Lower lobe of right lung (tissue), 2 donors: ENCODE measurements at places on chromosomes 12 and 14. TPM values are rescaled to one million over a fixed set of nuclear protein-coding genes. Genes with fewer than 3 reads are reported as not detected.
A peak's percentile ranks its signal among the peaks of the same experiment; 100 is the strongest.

DNA sequence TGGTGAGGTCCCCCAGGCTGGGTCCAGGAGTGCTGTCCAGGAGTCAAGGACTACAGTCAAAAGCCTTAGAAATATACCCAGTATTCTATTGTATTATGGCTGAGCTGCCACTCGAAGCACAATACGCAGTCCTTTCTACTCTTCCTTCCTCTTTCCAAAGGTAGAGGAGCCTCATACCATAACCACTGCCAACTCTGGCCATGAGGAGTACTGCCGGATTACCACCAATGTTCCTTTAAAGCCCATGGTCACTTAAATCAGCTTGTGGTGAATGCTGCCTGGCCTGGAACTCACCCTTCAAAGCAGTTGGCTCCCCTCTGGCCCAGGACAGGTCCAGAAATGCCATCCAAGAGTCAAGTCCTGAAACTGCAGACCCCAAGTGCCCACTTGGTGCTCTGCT lies 425.4 kb downstream of the SLC16A7 start:
- DNase-seq = no peak

DNA sequence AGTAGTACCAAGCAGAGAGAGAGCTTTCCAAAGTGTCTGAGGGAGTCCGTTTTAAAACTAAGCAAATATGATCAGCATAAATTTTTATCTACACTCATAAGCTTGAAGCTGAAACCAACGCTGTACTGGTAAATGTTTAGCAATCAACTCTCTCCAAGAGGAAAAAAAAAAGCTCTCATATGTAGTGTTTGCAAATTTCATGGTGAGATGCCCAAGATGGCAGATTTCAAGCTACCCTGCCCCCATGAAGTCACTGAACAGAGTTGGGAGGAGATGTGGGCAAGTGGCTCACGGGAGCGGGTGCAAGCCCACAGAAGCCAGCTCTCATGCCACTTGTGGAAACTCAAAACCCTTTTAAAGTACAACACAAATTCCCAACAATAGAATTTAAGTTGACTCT lies 475.8 kb downstream of the BCAT1 start:
- DNase-seq = no peak

DNA sequence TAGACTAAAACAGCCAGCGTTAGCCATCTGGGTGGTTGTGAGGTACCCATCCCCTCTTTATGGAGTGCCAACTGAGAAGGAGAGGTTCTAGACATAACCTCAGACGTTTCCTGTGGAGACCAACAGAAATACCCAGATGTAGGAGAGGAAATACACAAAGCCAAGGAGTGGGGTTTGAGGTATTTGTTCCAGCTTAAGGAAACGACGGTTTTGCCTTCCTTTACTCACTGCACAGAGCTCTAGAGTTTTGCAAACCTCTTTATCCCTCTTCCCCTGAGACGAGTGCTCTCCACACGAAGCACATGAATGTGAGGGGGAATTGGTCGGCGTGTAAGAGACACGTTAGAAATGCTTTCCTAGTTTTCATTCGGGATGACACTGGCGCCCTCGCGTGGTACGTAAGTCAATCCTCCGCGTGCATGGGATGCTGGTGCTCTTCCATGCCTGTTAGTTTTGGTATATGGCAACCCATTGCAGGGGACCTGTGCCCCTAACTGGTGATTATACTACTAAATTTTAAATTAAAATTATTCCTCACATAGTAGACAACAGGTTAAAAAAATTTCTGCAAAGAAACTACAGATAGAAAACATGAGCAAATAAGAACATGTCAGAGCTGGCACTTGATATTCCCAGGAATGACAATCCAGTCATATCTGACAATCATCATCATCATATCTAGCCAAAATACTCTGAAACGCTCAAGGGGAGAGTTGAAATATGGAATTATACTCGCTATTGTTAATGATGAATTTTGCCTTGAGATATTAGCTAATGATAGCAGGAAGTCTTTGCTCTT lies 121.7 kb downstream of the PPM1H start:
- DNase-seq = peak; percentile 80

- DNase-seq = no peak
These were observed 18.3 kb downstream of the NCKAP5L start for GRCh38 chr12:49809906-49810389.

- DNase-seq = no peak
These were observed 416.3 kb upstream of the ATP2B1 start for GRCh38 chr12:90124914-90125313.

GRCh38 chr14:51504669-51505068 lies 147.0 kb upstream of the FRMD6 start:
- DNase-seq = no peak

- no peak for DNase-seq
These were observed 2.0 kb upstream of the SETD1B start for GRCh38 chr12:121801595-121802484.

- no peak for DNase-seq
These were observed 616.9 kb upstream of the STXBP6 start for GRCh38 chr14:25666877-25667276.

- DNase-seq = no peak
These were observed 87.2 kb downstream of the SPRING1 start for GRCh38 chr12:116650585-116651087.

DNA sequence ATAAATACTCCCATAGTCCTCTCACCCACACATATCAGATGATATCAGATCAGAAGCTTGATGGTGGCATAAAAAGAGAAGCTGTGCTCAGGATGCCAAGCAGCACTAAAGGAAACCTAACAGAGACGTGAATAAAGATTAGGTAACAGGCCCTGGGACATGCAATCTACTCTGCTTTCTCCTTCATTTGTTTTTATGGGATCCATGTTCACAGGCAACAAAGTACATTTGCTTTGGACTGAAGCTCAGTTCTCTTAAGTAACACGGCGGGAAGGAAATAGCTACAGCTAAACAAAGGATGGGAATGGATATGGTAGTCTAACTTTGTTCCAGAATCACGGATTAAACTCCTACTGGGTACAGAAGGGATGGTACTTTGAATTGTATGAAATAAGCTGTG lies 119.5 kb downstream of the TTC7B start:
- no peak for DNase-seq

DNA sequence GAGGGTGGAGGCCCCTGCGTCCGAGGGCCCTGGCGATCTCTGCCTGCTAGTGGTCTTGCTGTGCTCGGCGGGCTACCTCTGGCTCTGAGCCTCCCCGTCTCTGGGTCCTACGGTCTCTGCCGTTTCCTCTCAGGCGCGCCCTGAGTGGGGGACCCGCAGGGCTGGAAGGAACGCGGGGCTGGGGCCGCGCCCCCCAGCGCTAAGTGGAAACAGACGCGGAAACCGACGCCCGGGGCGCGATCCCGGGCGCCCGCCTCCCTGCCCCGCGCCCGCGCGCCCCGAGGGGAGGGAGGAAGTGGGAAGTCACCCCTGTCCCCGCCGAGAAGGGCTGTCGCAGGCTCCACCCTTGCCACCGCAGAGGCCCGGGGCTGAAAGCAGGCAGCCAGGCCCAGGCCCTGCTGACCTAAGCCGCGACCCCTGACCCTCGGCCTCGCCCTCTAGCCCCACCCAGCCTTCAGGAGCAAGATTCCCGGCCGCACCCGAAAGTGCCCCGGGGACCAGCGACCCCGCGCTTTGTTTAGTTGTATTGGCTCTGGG lies 831 bp downstream of the CRIP1 start:
- DNase-seq = peak; percentile 87

DNA sequence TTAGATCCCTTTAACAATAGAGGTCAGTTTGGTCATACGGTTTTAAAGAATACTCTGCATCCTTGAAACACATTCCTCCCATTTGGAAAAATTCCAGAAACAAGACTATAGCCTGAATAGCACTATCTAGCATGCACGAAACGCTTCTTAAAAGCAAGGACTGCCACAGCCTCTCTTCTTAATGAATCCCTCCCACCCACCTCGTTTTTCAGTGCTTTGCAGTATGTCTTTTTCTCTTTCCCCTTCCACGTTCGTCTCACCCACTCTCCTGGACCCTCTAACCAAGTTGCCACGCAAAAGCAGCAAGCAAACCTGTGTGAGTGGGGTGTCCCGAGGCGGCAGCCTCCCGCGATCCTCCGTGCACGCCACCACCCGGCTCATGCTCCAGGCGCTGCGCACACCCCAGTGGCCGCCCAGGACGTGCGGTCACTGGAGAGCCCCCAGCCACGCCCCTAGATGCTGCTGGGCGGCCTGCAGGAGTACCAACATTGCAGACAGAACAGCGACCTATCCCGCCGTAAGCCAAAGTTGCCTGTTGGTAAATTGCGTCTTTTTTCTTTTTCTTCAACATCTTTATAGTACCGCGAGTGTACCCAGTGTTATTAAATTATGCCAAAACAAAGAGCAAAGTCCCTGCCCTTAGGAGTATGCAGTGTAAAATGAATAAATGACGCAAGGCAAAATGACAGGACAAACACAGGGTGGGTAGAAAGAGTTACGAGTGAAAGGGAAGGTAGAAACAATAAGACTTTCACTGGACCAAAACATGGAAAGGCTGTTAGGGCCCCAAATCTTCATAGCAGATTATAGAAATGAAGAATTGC lies at the start of gene SLC38A4:
Gene SLC38A4 (minus strand): TSS at position 407 of the 824 bp plus-strand sequence. CDS start 32,926 bp downstream, outside the sequence.
- peak; percentile 49 for DNase-seq

Gene HOXC6
- total RNA-seq = 0.50 TPM

GRCh38 chr12:6277982-6278438 lies 32.5 kb upstream of the PLEKHG6 start:
- peak; percentile 83 for DNase-seq

GRCh38 chr14:34436118-34436905 lies 25.7 kb downstream of the SPTSSA start:
- no peak for DNase-seq

DNA sequence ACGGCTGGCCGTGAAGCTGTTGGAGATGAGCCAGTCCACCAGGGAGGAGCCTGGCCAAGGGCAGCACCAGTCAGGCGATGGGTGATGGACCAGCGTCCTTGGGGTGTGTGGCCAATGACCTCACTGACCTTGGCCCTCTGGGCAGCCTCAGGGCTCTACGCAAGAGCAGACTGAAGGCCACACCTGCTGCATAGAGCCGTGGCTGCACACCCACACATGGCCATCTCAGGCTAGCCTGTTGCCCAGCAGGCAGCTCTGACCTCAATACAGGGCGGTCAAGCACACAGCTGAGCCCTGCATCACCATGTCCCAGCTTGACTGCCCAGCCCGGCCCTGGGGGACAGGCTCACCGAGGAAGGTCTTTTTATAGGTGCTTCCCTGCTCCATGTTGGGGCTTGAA lies 19.2 kb downstream of the PLEK2 start:
- DNase-seq = no peak

DNA sequence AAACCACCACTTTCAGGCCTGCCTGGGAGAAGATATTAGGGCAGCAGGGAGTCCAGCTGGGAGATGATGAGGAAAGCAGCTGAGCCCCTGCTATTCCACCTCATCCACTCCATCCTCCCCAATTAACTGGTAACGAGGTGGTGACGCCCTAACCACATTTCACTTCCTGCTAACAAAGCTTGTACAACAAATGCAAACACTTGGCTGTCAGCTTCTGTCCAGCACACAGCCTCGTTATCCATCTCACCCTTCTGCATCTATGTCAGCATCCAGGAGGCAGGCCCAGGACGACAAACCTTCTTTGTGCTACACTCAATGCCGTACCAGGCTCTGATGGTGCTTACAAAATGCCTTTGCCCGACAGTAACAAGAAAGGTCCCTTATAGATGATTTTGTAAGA lies 225.4 kb downstream of the APAF1 start:
- DNase-seq = no peak

- no peak for DNase-seq
These were observed 873.5 kb downstream of the DIO2 start for GRCh38 chr14:79337761-79338160.

DNA sequence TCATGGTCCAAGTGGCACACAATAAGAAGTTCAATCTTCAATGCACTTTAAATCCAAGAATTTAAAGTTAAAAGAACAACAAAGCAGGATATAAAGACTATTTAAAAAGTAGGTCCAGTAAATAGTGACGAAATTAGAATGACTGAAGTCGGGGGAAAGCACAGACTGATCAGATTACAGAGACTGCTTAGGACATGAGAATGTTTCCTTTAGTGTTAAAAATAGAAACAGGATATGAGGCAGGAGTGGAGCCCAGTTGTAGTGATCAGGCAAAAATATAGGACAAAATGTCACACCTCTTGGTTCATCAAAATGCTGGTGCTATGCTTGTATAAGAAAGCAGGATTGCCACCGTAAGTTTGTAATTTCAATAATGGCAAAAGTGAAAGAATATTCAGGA lies 52.2 kb upstream of the CD163 start:
- no peak for DNase-seq

GRCh38 chr12:75389706-75390105 lies 1.2 kb upstream of the GLIPR1L2 start:
- no peak for DNase-seq

GRCh38 chr12:4975574-4975973 lies 65.9 kb downstream of the KCNA1 start:
- DNase-seq = no peak

GRCh38 chr14:89598548-89599186 lies 181.6 kb upstream of the FOXN3 start:
- no peak for DNase-seq

GRCh38 chr12:63042646-63043045 lies 107.7 kb upstream of the PPM1H start:
- DNase-seq = no peak

Gene DDX24
- 163 TPM for total RNA-seq

Gene CNTN1
- total RNA-seq = 12.3 TPM

Gene SERPINA5
- total RNA-seq = 0.56 TPM

DNA sequence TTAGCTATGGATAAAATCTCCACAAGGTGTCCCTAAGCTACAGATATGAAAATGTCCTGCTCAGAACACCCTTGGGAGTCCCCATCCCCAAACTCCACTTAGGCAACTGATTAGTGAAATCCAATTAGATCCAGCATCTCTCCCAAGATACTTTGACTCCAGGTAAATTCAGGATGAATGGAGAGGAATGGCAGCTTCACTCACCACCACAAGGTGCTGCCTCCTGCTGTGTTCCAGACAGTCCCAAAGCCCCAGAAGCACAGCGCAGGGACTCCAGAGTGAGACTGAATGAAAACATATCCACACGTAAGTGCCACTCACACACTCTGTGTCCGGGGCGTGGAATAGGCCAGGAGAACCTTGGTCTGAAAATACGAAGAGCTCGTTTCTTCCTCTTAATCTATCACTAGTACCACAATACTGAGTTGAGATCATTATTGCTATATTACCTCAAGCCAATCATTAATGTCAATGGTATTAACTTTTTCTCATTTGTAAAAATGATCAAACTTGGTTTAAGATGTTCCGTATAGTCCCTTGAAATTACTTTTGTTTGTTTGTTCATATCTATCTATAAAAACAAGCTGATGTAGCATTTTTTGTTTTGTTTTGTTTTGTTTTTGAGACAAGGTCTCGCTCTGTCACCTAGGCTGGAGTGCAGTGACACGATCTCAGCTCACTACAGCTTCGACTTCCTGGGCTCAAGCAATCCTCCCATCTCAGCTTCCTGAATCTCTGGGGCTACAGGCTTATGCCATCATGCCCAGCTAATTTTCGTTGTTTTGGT lies 70.0 kb upstream of the BICD1 start:
- DNase-seq = no peak

- peak; percentile 32 for DNase-seq
These were observed 6.8 kb upstream of the PPP1R13B start for GRCh38 chr14:103854017-103854808.

Gene CKAP4
- total RNA-seq = 32.2 TPM

DNA sequence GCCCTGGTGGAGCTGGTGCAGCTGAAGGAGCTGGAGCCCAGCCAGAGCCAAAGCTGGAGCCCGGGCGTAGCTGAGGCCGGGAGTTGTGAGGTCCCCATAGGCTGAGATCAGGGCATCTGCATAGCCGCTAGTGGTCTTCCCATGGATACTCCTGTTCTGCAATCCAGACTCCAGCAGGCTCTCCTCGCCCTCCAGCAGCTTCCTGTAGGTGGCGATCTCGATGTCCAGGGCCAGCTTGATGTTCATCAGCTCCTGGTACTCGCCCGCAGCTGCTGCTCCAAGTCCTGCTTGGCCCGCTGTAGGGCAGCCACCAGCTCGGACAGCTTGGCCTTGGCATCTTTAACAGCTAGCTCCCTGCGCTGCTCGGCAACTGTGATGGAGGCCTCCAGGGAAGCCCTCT lies 966.1 kb downstream of the FSCB start:
- DNase-seq = no peak
